A549 treated with DMSO at 1 μM for 4 hours (cell line): ENCODE measurements at places on chromosomes 12 and 14. TPM values are rescaled to one million over a fixed set of nuclear protein-coding genes. Genes with fewer than 3 reads are reported as not detected.

Gene DTX1
- 0.23 to 0.50 TPM (median 0.34 TPM) in 5 replicates for total RNA-seq

Gene OR4N5
- total RNA-seq, result not detected in 5 replicates

Gene FAM90A1
- total RNA-seq, result 0.03 to 0.14 TPM (median 0.12 TPM) in 5 replicates

Gene CLEC4C
- not detected in 5 replicates for total RNA-seq

Gene BCL2L14
- total RNA-seq, result not detected in 5 replicates
